Transverse colon (tissue), 4 donors: ENCODE measurements at places on chromosomes 6 and 20.

GRCh38 chr20:16292226-16292880 is 280.9 kb downstream of the KIF16B start:
- DNase-seq: no peak

GRCh38 chr6:358432-358831 is 33.1 kb upstream of the IRF4 start:
- DNase-seq: no peak

GRCh38 chr20:32252189-32252588 is 25.3 kb upstream of the KIF3B start:
- DNase-seq: no peak

- DNase-seq: no peak
Measured at GRCh38 chr6:48610846-48611245, 499.8 kb upstream of the PTCHD4 start.

- DNase-seq: no peak
Measured at GRCh38 chr6:146905181-146905704, 299.0 kb upstream of the STXBP5 start.
